Activated T-cell treated with anti-CD3 and anti-CD28 coated beads for 4 hours (primary cell): ENCODE measurements at places on chromosomes 3 and 15.

DNA sequence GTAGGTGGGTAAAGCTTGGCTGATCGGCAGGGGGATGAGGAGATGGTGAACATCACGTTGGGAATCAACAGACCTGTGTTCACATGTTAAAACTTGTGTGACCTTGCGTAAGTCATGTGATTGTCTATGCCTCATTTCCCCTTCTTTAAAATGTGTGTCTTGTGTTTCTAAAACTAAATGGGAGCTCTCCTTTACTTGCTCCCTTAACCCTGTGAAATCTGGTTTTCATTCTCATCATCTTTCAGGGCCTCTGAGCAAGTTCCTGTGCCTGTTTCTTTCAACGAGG, 29.7 kb upstream of the IREB2 start:
- no peak for DNase-seq

- DNase-seq: no peak
These were observed 1.6 kb upstream of the SATB1 start for GRCh38 chr3:18426597-18427193.

DNA sequence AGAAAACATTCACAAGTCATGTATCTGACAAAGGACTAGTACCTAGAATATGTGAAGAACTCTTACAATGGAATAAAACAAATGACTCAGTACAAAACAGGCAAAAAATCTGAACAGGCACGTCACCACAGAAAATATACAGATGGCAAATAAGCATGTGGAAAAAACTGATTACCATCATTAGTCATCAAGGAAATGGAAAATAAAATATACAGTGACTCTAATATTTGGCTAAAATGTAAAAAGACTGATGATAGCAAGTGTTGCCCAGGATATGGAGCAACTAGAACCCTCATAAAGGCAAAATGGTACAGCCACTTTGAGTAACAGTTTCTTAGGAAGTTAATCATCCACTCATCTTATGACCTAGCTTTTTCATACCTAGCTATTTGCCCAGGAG, 95.8 kb upstream of the ABHD17C start:
- DNase-seq: no peak

DNA sequence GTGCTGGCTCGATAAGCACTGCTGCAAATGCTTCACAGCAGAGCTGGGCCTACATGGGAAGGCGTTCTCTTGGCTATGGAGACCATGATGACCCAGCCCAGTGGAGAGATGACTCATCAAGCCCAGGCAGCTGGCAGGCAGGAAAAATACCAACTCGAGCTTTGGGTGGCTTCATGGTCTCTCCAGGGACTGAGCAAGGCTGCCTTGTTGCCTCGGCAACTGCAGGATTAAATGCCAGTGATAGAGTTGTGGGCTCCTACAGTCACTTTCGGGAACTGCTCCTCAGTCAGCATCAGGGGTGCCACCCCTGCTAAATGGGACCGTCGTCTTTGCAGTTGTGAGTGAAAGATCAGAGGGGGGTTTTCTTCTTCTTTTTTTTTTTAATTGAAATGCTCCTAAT, 54.6 kb upstream of the MYZAP start:
- DNase-seq: no peak

DNA sequence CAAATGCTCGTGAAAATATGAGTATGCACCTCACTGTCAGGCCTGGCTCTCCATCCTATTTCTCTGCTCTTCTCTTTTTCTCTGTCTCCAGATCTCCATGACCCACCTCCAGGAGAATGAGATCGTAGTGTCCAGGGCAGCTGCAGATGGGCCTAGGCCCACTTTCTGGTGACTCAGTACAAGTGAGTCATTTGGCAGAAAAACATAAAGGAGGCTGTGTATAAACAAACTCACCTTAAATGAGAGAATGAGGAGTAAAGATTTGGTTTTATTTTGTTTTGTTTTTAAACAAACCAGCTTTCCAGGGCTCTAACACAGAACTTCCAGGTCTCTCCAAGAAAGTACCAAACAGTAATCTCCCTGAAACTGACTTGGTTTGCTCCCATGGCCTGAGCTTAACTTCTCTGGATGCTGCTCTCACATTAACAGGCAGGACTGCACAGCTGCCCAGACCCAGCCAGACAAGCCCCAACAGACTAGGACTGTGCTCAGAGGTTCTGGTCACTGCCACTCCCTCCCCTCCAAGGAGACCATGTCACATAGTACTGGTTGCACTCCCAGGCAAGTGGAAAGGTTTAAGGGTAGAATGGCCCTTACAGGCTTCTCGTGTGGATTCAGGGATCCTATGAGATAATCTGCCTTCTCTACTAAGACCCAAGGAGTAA, 1.5 kb upstream of the HEG1 start:
- no peak for DNase-seq

GRCh38 chr15:60204131-60204885, 193.5 kb downstream of the ANXA2 start:
- no peak for DNase-seq

DNA sequence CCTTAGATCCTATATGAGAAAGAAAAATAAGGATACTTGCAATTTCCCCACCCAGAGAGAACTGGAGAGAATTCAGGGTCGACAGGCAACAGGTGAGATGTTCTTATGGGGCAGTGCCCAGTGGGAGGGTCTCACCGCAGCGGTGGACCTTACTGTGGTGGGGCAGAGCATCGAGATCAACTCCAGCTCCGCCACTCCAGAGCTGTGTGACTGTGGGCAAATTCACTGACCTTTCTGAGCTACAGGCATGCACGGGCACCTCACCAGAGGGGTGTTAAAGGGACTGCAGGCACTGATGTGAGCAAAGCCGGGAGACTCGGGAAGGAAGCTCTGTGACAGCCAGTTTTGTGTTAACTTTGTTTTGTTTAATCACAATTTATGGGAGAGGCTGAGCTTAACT, 30.9 kb downstream of the RGMA start:
- DNase-seq: no peak

DNA sequence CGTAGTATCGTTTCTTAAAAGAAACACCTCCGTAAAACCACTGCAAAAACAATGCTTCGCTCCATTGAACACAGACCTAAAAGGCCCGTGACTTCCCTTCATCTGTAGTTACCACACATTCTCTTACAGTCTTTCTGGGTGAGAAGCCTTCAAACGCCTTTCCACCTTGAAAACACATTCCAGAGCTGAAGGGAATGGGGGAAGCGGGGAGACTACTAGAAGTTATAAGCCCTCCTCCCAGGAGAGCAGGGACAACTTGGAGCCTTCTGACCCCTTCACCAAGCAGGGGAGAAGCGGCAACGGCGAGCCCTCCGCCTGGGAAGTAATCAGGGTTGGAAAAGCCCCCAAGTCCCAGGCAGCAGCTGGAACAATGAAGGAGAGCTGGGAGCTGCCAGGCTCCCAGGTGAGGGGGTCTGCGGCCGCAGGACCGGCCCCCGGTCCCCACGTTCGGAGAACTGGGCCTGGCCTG, 461 bp downstream of the SECISBP2L start:
- no peak for DNase-seq

- DNase-seq: no peak
These were observed 119.9 kb downstream of the FOXP1 start for GRCh38 chr3:71463617-71464016.

DNA sequence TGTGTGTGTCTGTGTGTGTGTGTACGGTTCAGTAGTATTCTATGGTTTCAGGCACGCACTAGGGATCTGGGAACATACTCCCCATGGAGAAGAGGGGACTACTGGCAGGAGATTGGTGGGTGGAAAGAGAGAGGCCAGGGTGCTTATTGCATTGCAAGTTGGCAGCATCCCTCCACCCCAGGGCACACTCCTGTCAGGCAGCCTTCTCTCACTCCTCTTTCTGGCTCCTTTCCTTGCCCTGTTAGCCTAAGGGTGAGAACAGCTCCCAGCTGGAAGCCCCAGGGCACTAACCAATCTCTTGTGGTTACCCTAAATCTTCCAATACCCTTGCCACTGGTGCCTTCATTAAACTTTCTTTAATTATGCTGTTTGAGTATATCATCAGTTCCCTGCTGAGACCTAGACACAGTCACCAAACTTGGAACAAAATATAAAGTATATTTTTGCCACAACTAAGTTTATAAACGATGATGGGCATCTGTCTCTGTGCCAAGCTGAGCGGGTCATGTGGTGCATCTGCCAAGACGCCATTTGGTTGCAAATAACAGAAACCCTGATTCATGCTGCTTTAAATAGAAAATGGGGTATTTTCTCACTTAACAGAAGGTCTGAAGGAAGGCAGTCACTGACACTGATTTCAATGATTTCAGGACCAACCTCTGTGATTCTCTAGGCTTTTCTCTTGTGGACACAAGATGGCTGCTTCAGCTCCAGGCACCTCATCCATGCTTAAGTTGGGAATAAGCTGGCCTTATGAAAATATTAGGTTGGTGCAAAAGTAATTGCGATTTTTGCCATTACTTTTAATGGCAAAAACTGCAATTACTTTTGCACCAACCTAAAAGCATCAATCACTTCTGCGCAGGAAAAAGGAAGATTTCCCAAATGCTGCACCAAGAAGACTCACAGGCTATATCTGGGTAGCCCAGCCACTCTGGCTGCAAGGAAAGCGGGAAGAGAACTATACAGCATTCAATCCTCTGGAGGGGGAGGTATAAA, 476.9 kb upstream of the PROK2 start:
- no peak for DNase-seq

DNA sequence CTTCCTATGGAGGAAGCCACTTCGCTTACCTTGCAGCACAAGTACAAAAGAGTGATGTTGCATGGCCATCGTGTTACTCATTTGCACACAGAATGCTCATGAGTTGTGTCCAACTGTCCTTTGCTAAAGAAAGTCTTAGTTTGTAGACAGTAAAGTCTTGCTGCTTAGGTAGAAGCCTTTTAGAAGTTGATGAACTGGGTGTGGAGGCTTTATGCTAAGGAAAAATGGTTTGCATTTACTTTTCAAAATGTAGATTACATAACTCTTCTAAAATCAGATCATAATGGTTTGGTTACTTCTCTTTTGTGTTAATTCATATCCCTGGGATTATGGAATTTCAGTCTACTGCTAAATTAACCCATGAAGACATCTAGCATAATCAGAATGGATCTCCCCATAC, 84.5 kb upstream of the FLNB start:
- DNase-seq: no peak

- peak; percentile 9 for DNase-seq
These were observed 149.1 kb upstream of the CD96 start for GRCh38 chr3:111392894-111393398.

- no peak for DNase-seq
These were observed 26.7 kb downstream of the SNTN start for GRCh38 chr3:63679186-63679585.

DNA sequence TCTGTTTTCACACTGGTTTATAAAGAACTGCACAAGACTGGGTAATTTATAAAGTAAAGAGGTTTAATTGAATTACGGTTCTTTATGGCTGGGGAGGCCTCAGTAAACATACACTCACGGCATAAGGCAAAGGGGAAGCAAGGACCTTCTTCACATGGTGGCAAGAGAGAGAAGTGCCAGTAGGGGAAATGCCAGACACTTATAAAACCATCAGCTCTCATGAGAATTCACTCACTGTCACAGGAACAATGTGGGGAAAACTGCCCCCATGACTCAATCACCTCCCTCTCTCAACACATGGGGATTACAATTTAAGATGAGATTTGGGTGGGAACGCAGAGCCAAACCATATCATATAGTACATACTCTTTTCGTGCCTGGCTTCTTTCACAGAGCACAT, 42.4 kb downstream of the MAP2K1 start:
- DNase-seq: no peak

- DNase-seq: no peak
These were observed 37.4 kb downstream of the MYO1E start for GRCh38 chr15:59335207-59335786.

- DNase-seq: no peak
These were observed 1088.4 kb downstream of the OTOL1 start for GRCh38 chr3:162584986-162585385.

DNA sequence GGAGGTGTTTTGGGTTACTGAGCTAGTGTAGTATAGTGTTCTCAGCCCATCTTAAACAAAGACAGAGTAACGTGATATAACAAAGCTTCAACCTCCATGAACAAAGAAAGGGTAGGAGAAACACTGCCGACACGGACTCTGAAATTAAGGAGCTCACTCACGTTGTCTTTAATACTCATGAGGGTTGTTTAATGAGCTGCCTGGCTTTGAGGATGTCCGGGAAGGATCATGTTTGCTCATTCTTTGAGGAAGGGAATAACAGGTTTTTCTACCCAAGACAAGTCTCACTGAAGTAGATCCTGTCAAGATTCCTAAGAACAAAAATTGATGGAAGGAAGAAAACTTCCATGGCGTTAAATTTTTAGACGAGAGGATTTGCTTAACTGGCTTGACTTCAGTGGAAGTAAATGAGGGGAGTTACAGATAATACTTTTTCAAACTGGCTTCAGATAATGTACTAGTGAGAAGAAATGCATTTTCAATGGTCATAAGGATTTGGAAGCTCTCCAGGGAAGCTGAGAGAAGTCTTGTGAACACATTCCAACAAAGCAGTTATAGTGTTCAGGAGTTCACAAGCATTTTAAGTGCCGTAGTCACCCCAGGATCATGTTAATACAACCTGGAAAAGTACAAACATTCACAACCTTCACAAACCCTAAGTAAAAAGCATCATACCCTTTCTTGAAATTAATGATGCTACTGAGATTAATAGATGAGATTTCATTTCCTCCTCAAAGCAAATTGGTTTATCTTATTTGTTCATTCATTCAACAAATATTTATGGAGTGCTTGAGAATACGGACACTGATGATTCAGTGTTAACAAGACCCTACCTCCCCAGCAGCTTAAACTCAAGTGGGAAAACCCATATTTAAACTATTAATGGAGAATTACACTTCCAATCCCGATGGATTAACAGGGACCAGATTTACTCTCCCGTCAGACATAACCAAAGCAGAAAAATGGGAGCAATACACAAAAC, 101.5 kb downstream of the SHQ1 start:
- DNase-seq: no peak

DNA sequence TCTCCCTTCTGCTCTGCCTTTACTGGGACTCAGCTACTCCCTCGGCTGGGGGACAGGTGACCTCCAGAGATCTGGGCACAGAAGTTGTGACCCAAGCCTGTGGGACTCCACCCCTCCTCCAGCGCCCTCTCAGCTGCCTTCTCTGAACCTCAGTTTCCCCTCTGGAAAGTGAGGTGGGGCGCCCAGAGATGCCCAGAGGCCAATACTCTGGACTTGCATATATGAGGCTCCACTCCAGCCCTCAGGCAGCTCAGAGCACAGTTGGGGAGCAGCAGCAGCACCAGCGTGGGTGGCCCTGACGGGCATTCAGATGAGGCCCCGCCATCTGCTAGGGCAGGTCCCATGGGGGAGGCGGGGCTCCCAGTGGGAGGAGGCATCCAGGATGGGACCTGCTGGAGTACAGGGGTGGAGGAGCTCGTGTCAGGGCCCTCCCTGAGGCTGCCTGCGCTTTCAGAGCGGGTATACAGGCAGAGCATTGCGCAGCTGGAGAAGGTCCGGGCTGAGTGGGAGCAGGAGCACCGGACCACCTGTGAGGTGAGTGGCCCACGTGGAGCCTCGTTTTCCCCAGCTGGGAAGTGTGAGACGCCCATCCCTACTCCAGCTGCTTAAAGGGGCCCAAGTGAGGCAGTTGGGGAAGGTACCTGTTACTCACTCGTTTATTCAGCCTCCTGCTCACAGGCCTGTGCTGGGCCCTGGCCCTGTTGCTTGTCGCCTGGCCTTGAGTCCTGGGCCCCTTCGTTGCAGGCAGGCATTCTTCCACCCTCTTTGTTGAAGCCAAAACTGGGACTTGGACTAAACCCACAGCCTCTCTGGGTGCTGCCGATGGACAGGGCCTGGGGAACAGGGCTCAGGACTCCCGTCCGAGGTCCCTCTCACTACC, 35.4 kb downstream of the PSTPIP1 start:
- no peak for DNase-seq

- no peak for DNase-seq
These were observed 573.0 kb downstream of the TUSC7 start for GRCh38 chr3:117282566-117282965.
